ENCODE measurements at places on chromosomes 1 and 21. TPM values are rescaled to one million over a fixed set of nuclear protein-coding genes. Genes with fewer than 3 reads are reported as not detected.

NUF2 gene
- total RNA-seq: 17.7 TPM

CYYR1 gene
- total RNA-seq: not detected

AMIGO1 gene
- 0.97 TPM for total RNA-seq

CR1L gene
- not detected for total RNA-seq

APOBEC4 gene
- not detected for total RNA-seq

RUNX1 gene
- 37.4 TPM for total RNA-seq

RCSD1 gene
- 0.64 TPM for total RNA-seq

Measured in fibroblast of villous mesenchyme (primary cell).